ENCODE measurements at places on chromosomes 2 and 18.

GRCh38 chr2:147560810-147561535 is 283.9 kb upstream of the ACVR2A start:
- DNase-seq, result no peak

GRCh38 chr2:24438106-24438505 is 52.9 kb upstream of the NCOA1 start:
- no peak for DNase-seq

DNA sequence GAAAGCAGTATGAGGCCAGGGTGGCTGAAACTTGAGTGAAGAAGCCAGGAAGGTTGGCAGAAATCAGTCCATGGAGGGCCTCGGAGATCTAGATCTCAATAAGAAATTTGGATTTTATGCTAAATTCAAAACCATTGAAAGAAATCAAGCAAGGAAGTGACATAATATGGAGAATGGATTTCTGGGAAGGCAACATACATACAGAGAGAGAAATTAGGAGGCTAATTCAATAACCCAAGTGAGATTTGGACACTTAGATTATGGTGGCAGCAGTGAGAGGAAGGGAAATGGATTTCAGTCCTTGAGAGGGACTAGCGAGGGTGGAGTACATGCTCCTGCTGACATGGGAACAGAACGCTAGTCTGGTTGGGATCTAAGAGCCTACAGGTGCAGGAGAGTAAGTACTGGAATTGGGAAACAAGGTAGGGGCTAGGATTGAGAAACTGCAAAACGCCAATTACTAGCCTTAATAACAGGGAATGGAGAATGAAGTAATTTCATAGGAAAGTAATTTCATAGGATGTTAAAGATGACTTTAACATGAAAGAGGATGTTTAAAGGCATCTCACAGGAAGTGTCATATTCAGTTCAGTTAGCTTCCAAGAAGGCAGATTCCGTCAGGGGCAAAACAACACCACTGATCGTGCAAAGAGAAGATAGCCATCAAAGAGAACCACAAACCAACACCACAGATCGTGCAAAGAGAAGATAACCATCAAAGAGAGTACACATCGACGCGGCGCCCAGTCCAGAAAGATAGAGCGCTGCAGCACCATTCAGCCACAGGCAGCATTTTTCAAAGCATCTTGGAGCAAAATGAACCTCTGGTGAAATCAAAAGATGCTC is 27.2 kb downstream of the CDKL4 start:
- DNase-seq, result no peak

DNA sequence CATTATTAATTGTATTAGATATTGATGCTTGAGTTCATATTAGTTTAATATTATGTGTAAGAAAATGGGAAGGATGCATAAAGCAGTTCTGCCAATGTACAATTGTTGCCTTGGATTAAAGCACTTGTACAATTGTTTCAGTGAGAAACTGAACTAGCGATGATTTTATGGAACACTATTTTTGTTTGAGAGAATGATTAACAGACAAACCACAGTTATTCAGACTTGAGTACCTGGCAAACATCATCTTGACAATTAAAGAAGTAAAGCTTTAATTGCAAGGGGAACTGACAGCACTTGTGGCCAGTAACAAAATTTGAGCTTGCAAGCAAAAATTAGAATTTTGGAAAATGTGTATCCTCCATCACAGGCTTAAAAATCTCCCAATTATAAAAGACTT is 214.3 kb downstream of the RIT2 start:
- no peak for DNase-seq

DNA sequence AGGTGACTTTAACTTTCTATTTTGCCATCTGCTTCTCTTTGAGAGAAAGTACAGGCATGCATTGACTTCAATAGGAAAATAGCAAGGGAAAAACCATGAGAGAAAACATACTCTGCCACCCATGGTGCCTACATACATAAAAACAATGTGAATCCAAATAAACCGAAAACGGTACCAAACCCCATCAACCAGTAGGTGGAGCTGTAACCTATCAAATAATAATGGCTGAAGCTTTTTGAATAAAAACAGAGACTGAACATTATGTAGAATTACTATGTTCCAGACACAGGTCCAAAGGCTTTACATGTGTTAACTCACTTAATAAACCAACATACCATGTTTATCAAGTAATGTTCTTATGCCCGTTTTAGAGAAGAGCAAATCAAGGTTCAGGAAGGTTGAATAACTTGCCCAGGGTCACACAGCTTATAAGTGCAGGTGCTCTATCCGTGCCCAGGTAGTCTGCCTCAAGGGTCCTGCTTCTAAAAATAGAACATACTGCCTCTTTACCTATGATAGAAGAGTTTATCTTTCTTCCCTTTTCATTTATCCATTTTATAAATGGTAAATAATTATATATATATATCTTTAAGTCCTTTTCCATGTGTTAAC is 293.9 kb upstream of the SYT4 start:
- DNase-seq, result no peak

- peak; percentile 85 for DNase-seq
Measured at GRCh38 chr2:96315400-96316071, 9.6 kb upstream of the ITPRIPL1 start.

DNA sequence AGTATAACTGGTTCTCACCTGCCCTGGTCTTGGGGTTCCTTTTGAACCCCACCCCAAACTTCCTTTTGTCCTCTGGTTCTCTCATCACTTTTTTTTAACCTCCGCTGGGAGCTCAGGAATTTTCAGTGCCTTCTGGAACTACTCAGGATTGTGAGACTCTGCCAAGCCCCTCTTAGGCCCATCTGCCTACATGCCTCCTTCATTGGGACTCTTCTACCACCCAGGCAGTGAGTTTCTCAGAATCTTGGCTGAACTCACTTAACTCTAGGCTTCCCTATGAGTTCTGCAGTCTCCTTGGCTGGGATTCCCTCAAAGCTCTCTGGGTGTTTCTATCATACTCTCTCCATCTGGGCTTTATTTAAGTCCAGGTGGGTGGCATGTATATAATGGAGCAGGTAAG is 86.3 kb downstream of the MDH1 start:
- no peak for DNase-seq

- DNase-seq, result no peak
Measured at GRCh38 chr2:44731505-44731904, 210.0 kb upstream of the SIX3 start.

GRCh38 chr2:185689906-185690539 is 48.6 kb upstream of the FSIP2 start:
- DNase-seq, result no peak

- DNase-seq, result no peak
Measured at GRCh38 chr2:112005406-112006075, 49.5 kb upstream of the TMEM87B start.

DNA sequence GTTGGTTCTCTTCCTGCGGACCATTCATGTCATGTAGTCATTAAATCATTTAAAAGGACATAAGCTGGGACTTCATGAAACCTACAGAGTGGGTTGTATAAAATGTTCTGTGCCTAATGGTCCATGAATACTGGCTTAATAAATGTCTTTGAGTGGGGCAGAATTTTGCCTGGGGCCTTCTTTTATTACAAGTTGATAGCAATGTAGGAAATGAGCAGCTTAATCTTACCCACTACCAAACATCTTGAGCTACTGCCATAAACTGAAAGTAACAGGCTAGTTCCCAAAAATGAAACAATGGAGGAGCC is 130.9 kb downstream of the TMEM17 start:
- no peak for DNase-seq

- no peak for DNase-seq
Measured at GRCh38 chr2:150484461-150485021, 2.9 kb downstream of the RND3 start.

GRCh38 chr2:201484805-201485204 is 33.3 kb downstream of the STRADB start:
- no peak for DNase-seq

GRCh38 chr2:184541591-184541990 is 56.7 kb upstream of the ZNF804A start:
- no peak for DNase-seq

DNA sequence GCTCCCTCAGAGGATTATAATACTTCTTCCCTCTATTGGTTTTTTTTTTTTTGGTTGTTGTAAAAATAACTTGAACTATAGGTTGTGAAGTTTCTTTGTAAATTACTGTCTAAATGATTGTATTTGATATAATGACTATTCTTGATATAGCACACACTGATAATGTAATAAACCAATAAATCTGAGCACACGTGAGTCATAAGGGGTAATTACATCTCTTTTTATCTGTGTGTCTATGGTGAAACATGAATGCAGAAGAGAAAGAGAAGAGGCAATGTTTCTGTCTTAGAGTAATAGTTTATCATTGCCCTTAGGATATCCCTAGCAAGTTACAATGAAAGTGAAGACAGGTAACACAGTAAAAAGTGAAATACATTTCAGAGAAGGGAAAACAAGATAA is 64.1 kb upstream of the RAPGEF4 start:
- DNase-seq, result no peak

DNA sequence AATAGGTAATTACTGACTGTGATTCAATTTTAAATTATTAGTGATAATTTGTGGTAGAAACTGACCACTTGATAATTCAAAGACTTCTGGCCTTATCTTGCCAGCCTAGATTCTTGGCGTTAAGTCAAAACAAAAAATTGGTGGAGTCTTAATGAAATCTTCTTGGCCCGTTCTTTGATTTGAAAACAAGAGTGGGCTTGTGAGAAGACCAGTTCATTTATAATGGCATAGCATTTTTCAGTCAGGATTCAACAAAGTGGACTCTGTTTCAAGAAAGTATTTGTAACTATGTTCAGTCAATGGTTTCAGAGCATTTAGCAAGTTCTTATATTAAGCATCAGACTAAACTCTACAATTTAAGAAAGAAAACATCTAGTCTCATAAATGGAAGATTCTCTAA is 26.0 kb downstream of the ITGA4 start:
- DNase-seq, result no peak

DNA sequence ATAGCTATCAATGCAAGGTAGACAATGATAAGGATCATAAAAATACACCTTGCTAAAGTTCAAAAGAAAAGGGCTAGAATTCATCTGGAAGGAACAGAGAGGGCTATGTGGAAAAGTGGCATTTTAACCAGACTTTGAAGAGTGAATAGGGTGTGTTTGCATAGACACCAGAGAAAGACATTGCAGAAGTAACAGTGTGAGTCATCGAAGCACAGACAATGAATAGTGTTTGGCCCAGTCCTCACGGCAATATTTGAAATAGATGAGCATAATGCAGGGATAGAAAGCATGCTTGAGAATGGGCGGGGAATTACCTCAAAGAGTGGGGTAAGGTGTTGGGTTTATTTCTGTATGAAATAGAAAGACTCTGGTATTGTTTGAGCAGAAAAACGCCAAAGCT is 24.2 kb downstream of the MYT1L start:
- DNase-seq, result no peak

DNA sequence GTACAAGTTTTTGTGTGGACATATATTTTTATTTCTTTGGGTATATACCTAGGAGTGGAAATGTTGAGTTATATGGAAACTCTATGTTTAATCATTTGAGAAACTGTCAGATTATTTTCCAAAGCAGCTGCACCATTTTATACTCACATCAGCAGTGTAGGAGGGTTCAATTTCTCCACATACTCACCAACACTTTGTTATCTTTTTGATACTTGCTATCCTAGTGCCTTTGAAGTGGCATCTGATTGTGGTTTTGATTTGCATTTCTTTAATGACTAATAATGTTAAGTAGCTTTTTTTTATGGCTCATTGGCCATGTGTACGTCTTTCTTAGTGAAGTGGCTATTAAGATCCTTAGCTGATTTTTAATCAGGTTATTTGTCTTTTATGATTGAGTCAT is 64.7 kb upstream of the SLC8A1 start:
- DNase-seq, result no peak

GRCh38 chr18:21602299-21602587 is 1.7 kb upstream of the ESCO1 start:
- DNase-seq, result no peak

GRCh38 chr2:97781981-97782380 is 68.6 kb downstream of the ZAP70 start:
- no peak for DNase-seq

- DNase-seq, result no peak
Measured at GRCh38 chr2:7930800-7931635, 750.8 kb upstream of the ID2 start.

- no peak for DNase-seq
Measured at GRCh38 chr18:460791-461190, 39.7 kb downstream of the COLEC12 start.

Measured in HS-5 (cell line).